T-helper 17 cell (primary cell): ENCODE measurements at places on chromosomes 3 and 15.

DNA sequence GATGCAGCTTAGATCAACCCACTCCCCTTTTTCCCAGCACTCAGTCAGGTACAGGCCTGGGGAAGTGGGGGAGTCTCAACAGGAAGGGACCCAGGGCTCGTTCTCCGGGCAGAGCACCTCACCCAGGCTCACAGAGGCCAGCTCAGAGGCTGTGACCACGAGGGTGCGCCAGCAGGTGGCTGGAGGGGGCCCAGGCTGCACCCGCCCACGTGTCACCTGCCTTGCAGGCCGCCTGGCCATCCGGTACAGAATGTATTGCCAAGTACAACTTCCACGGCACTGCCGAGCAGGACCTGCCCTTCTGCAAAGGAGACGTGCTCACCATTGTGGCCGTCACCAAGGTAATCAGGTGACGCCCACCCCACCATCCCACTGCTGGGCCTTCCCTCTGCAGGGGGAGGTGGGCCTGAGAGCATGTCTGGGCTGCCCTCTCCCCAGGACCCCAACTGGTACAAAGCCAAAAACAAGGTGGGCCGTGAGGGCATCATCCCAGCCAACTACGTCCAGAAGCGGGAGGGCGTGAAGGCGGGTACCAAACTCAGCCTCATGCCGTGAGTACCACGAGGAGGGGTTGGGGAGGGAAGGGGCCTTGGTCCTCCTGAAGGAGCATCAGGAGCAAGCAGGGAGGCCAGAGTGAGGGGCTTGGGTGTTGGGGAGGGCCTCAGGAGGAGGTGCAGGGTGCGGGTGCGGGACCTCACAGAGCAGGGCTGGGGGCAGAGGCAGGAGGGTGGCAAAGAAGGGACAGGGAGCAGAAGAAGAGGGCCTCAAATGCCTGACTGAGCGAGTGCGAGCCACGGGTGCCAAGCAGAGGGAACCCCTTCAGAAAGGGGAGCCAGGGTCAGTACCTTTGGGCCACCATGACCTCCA is 14.0 kb upstream of the LMAN1L start:
- peak overlapping the region; percentile 95 for H3K27ac ChIP-seq
- no peaks in the 10 kb centered on the region for H3K27me3 ChIP-seq
- DNase-seq = no peak
- peak overlapping the region; percentile 50 for H3K4me3 ChIP-seq
- peaks cover 37% of the 10 kb centered on the region for H3K4me1 ChIP-seq

DNA sequence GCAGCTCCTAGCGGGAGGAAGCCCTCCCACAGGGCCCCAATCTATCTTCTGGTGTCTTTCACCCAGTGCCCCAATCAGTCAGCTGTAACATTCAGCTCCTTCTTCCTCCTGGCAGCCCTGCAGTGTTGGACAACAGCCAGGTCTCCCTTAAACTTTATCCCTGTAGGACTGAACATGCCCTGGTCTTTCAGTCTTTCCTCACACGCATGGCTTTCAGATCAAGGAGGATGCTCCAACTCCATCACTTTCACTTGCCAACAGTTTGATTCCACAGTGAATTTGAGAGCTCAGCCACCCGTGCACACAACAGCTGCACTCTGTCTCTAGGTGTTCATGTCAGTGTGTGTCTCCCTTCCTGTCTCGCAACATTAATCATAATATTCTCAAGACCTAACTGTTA is 28.5 kb upstream of the LRRC34 start:
- H3K4me1 ChIP-seq = peaks cover 2% of the 10 kb centered on the region
- DNase-seq = no peak
- H3K36me3 ChIP-seq = peaks cover 5% of the 10 kb centered on the region
- H3K27me3 ChIP-seq = peaks cover 39% of the 10 kb centered on the region
- no peak overlapping the region for H3K4me3 ChIP-seq
- no peak overlapping the region for H3K27ac ChIP-seq

- DNase-seq = no peak
- no peaks in the 10 kb centered on the region for H3K27me3 ChIP-seq
- H3K4me3 ChIP-seq = no peak overlapping the region
- peak overlapping the region; percentile 69 for H3K27ac ChIP-seq
- H3K36me3 ChIP-seq = peaks cover under 1% of the 10 kb centered on the region
- H3K4me1 ChIP-seq = peaks cover 31% of the 10 kb centered on the region
Observed at GRCh38 chr15:78880242-78880533, 7.5 kb downstream of the MORF4L1 start.

DNA sequence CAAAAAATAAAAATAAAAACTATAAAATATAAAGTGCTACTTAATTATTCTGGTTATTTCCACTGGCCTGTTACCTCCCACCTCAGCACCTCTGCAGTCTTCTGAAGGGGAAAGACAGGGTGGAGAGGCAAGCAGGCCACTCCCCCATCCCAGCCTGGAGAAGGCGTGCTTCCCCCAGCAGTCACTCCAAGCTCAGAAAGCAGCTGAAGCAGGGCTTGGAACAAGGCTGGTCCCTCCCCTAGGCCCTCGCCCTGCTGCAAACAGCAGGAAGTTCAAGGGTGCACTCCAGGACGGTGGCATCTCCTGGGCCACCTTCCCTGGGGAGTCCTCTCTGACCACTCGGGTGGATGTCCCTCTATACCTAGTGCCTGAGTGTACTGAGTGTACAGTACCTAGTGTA is 21.4 kb downstream of the CACNA2D2 start:
- H3K27ac ChIP-seq = peak overlapping the region; percentile 14
- no peak for DNase-seq
- H3K36me3 ChIP-seq = no peaks in the 10 kb centered on the region
- H3K4me1 ChIP-seq = peaks cover 9% of the 10 kb centered on the region

GRCh38 chr15:78340231-78341056 is at the start of gene CRABP1:
Gene CRABP1 (plus strand): TSS chr15:78340353. CDS start chr15:78340429, 76 bp downstream.
- H3K4me3 ChIP-seq = no peak within 1 kb of the TSS
- no peak within 1 kb of the TSS for H3K27ac ChIP-seq
- H3K27me3 ChIP-seq = peaks cover 48% of the 10 kb centered on the region
- DNase-seq = no peak

DNA sequence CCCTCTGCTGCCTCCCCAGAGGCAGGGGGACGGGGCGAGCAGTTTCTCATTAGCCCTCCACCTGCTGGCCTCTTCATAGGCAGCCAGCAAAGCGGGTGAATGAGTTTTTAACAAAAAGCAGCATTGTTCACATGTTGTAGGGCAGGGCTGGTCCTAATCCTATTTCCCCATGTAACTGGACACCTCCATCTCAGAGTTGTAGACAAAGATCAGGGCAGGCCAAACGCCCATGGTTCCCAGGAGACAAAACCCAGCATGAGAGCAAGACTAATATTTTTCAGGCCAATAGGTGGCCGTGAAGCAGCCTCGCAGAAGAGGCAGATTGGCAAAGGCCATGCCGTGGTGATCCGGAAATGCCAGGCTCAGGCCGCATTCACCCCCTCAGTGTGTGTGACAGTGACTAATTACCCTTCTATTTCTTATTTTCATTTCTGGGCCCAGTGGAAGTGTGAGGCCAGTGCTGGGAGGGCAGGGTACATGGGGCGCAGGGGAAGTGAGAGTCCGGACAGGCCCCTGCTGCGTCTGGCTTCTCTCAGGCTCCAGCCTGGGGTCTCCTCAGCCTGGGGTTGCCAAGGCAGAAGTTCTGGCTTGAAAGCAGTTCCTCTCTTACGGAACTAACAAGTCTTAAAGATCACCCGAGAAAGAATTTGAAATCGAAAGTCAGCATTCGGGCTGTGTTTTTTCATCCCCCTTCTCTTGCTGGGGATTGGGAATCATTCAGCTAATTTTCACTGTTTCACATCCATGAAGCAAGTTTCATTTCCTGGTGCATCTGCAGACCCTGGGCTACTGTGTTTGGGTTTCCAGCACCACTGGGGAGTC is 64.8 kb downstream of the BOC start:
- DNase-seq = no peak
- no peaks in the 10 kb centered on the region for H3K36me3 ChIP-seq
- peaks cover 7% of the 10 kb centered on the region for H3K4me1 ChIP-seq

DNA sequence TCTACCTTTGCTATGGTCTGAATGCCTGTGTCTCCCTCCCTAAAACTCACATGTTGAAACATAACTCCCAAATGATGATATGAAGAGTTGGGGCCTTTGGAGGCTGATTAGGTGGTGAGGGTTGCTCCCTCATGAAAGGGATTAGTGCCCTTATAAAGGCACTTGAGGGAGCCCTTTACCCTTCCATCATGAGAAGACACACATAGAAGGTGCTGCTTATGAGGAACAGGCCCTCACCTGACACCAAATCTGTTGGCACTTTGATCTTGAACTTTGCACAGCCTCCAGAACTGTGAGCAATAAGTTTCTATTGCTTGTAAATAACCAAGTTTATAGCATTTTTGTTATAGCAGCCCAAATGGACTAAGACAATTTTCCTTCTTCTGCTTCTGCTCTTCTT is 76.2 kb upstream of the ADAMTS9 start:
- no peaks in the 10 kb centered on the region for H3K4me1 ChIP-seq
- no peaks in the 10 kb centered on the region for H3K27me3 ChIP-seq
- H3K36me3 ChIP-seq = no peaks in the 10 kb centered on the region
- no peak overlapping the region for H3K27ac ChIP-seq
- no peak for DNase-seq
- H3K4me3 ChIP-seq = no peak overlapping the region

GRCh38 chr3:179416681-179417080 is 34.6 kb downstream of the GNB4 start:
- H3K4me1 ChIP-seq = no peaks in the 10 kb centered on the region
- H3K36me3 ChIP-seq = no peaks in the 10 kb centered on the region
- no peaks in the 10 kb centered on the region for H3K27me3 ChIP-seq
- H3K27ac ChIP-seq = no peak overlapping the region

GRCh38 chr15:90884719-90885431 is 571 bp downstream of the FES start:
- peaks cover 5% of the 10 kb centered on the region for H3K27me3 ChIP-seq
- peak overlapping the region; percentile 81 for H3K4me3 ChIP-seq
- DNase-seq = no peak

DNA sequence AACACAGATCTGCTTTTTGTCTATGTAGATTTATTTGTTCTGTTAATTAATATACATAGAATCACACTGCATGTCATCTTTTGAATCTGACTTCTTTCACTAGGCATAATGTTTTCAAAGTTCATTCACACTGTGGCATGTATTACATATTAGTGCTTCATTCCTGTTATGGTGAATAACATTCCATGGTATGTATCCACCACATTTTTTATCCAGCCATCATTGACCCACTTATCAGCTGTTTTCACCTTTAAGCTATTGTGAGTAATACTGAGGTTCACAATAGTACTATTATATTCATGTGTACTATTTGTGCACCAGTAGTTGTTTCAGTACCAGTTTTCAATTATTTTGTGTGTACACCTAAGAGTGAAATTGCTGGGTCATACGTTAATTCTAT is 230.6 kb upstream of the CNTN3 start:
- no peak overlapping the region for H3K27ac ChIP-seq
- H3K4me3 ChIP-seq = no peak overlapping the region
- H3K36me3 ChIP-seq = no peaks in the 10 kb centered on the region
- no peaks in the 10 kb centered on the region for H3K27me3 ChIP-seq
- no peak for DNase-seq
- H3K4me1 ChIP-seq = no peaks in the 10 kb centered on the region

GRCh38 chr3:185335799-185336198 is 27.1 kb upstream of the MAP3K13 start:
- H3K4me1 ChIP-seq = peaks cover 2% of the 10 kb centered on the region
- DNase-seq = no peak
- peaks cover 5% of the 10 kb centered on the region for H3K27me3 ChIP-seq
- H3K4me3 ChIP-seq = no peak overlapping the region
- peaks cover 2% of the 10 kb centered on the region for H3K36me3 ChIP-seq

DNA sequence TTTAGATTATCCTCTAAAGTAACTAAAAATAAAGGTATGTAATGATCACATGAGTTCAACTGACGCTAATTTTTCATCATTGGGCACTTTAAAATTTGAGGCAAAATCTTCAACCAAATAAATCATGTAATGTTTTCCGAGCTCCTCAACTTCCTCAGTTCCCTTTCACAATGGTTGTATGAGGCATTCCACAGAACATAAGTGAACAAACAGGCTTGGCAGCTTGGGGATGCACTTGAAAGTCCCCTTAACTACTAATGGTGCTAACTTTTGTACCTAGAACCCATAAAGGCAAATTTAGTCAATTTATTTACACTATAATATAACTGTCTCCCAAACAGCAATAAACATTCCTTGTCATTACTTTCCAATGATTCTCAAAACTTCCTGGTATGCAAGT is 1137.9 kb downstream of the ROBO2 start:
- no peaks in the 10 kb centered on the region for H3K27me3 ChIP-seq
- H3K4me1 ChIP-seq = no peaks in the 10 kb centered on the region
- DNase-seq = no peak
- H3K27ac ChIP-seq = no peak overlapping the region
- no peaks in the 10 kb centered on the region for H3K36me3 ChIP-seq

GRCh38 chr3:184230081-184230602 is 757 bp downstream of the VWA5B2 start:
- H3K4me1 ChIP-seq = peaks cover 12% of the 10 kb centered on the region
- H3K4me3 ChIP-seq = peak overlapping the region; percentile 90
- peaks cover 5% of the 10 kb centered on the region for H3K36me3 ChIP-seq

- peaks cover 24% of the 10 kb centered on the region for H3K27me3 ChIP-seq
- H3K27ac ChIP-seq = no peak overlapping the region
- no peak overlapping the region for H3K4me3 ChIP-seq
Observed at GRCh38 chr3:161332792-161333191, 38.5 kb downstream of the SPTSSB start.

DNA sequence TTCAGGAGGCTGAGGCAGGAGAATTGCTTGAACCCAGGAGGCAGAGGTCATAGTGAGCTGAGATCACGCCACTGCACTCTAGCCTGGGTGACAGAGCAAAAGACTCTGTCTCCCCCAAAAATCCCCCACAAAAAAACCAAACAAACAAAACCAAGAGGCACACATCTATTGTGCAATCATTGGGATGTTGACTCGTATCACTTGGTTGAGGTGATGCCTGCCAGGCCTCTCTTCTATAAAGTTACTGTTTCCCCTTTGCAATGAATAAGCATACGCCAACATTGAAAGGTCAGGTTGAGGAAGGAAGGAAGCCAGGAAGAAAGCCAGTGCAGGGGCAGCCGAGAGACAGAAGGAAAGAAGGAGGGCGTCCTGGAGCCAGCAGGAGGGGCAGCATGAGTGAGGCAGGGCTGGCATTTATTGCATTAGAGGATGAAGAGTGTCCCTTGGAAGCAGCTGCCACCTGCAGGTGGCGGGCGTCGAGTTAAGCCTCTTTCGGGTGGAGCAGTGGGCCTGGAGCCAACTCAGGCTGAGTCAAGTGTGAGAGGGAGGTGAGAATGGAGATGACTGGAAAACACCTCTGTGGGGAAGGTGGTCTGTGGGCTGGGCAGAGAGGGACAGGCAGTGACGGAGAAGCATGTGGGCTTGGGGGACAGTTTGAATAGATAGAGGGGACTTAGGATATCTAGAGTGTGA is 8.3 kb upstream of the CSPG4 start:
- H3K4me1 ChIP-seq = peaks cover 7% of the 10 kb centered on the region
- peaks cover 6% of the 10 kb centered on the region for H3K36me3 ChIP-seq
- no peak for DNase-seq
- peaks cover 24% of the 10 kb centered on the region for H3K27me3 ChIP-seq
- H3K27ac ChIP-seq = peak overlapping the region; percentile 80
